ENCODE measurements at places on chromosomes 12 and 14.

GRCh38 chr12:66196806-66197205 lies 7.8 kb downstream of the IRAK3 start:
- DNase-seq = no peak

- no peak for DNase-seq
Observed at GRCh38 chr12:1630133-1630826, 1.2 kb downstream of the WNT5B start.

GRCh38 chr14:25516838-25517237 lies 466.9 kb upstream of the STXBP6 start:
- DNase-seq = no peak

- DNase-seq = no peak
Observed at GRCh38 chr14:77007183-77007974, 21.1 kb downstream of the IRF2BPL start.

GRCh38 chr14:77353469-77354141 lies 23.3 kb downstream of the TMED8 start:
- DNase-seq = no peak

GRCh38 chr14:29892327-29892726 lies 35.3 kb downstream of the PRKD1 start:
- no peak for DNase-seq

DNA sequence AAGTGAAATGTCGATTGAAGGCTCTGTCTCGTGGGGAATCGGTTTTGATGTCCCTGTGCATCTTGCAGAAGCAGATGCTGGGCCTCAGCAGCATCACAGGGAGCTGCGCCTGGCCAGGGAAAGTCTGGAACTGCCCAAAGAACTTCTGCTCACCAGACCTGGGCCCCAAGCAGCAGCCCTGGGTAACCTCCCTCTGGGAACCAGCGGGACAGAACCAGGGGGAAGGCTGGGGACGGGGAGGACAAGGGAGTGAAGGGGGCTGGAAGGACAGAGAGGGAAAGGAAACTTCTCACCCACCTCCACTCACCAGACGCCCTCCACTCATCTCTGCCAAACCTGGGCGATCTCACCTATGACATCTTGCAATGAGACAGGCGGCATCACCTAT lies 26.8 kb upstream of the C14orf180 start:
- no peak for DNase-seq

- no peak for DNase-seq
Observed at GRCh38 chr12:12357719-12358461, 1.0 kb downstream of the BORCS5 start.

DNA sequence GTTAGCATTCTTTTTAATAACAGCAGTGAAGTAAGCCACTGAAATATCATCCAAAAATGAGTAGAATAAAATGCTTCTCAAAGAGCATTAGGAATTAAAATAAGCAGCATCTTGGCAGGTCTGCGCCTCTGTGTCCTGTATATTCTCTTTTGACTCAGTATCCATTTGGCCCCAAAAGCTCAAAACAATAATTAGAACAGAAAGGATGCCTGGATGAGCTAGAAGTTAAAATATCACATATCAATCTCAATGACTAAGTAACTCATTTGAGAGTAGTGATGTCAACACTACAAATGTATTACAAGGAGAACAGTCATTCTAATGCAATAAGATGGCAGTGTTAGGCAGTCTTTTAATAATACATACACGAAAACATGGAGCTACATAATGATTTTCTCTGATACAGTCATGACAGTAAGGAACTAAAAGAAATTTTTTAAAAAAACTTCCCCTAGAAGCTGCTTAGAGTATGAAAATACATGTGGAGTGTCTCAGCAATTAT lies 160.9 kb upstream of the ABCD2 start:
- no peak for DNase-seq
